HS-27A (cell line): ENCODE measurements at places on chromosomes 6 and 20.

GRCh38 chr20:63081831-63082230 lies 75.1 kb upstream of the BHLHE23 start:
- no peak for DNase-seq

DNA sequence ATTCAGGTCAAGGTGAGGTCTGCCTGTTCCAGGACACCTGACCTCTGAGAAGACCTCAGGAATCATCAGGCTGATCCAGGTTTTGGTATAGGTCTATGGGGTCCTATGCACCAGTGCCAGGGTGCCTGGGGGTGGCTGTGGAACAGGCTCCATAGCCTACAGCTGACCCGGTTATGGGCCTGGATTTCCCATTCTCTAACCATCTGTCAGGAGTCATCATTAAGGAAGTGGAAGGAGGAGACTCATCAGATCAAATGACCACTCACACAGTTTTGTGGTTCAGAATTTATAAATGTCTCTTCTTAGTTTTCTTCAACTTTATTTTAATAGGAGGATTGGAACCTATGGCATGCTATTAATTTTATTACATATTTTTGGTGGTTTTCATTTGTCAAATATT lies 14.8 kb downstream of the PLA2G7 start:
- no peak for DNase-seq

GRCh38 chr6:28347119-28347518 lies 2.6 kb upstream of the ZKSCAN3 start:
- DNase-seq = no peak

DNA sequence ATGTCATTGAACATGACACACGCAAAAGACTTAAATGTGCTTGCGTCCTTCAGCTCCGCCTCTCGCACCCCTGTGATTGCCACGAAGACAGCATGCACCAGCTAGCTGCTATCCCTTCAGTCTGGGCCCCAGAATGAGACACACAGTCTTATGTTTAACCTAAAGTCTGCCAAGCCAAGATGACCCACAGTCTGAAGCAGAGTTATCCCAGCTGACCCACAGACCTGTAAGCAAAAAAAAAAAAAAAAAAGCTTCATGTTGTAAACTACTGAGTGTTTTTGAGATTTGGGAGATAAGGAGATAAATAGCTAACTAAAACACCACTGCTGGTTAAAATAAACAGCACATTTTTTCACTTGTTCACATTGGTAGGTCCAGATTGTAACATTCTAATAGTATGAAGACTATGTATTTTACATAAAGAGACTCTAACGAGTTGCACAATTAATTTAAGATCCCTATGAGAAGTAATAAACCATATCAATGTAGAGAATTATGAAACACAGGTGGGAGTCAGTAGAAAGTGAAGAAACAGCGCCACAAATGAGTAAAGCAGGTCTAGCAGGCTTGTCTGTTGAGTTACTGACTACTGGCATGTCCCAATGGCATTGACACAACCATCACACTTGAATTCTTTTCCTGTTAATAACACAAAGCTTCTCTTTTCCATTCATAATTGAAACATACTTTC lies 47.4 kb upstream of the CCDC28A start:
- no peak for DNase-seq

DNA sequence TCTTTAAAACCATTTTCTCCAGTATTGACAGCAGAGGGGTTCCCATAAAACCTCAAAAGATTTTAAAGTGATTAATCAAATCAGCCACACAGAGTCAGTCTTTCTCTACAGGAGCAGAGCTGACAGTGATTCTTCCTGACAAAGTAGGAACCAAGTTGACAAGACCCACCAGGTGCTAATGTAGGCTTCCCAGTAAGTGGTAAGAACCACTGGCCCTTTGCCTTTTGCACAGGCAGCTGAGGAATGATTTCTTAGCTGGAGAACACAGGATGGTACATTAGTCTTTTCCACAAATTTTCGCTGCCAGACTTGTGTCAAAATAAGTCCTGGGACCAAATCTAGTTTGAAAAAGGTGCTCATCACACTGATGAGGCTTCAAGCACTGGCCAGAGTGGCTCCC lies 95.8 kb downstream of the ARMC2 start:
- DNase-seq = no peak

- DNase-seq = no peak
These were observed 79.0 kb downstream of the ANKEF1 start for GRCh38 chr20:10113746-10114145.

DNA sequence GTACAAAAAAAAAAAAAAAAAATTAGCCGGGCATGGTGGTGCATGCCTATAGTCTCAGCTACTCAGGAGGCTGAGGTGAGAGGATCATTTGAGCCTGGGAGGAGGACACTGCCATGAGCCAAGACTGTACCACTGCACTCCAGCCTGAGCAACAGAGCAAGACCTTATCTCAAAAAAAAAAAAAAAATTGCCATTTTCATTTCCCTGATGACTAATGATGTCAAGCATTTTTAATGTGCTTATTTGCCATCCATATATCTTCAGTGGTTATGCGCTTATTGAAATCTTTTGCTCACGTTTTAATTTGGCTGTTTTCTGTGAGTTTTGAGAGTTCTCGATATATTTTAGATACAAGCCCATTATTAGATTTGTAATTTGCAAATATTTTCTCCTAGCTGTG lies 46.7 kb downstream of the PFDN4 start:
- peak; percentile 22 for DNase-seq

- DNase-seq = no peak
These were observed 1.1 kb downstream of the SAPCD1 start for GRCh38 chr6:31763619-31763940.

GRCh38 chr6:68317366-68317765 lies 317.7 kb upstream of the ADGRB3 start:
- DNase-seq = no peak

DNA sequence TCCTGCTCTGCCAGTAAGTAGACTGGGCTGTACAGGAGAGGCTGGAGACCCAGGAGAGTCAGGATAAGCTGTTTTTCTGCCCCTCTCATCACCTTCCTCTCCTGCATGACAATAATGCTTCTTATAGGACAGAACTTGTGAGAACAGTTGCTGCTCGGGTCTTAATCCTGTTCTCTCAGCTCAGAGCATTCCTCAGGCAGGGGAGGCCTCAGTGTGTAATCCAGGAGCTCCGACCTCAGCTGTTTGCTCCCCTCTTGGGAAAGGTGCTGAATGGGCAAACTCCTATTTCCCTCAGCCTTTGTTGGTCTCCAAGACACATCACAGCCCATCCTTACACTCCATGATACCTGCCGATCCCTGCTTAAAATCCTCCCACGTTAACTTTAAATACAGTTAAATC lies 134.9 kb upstream of the LRFN2 start:
- no peak for DNase-seq

DNA sequence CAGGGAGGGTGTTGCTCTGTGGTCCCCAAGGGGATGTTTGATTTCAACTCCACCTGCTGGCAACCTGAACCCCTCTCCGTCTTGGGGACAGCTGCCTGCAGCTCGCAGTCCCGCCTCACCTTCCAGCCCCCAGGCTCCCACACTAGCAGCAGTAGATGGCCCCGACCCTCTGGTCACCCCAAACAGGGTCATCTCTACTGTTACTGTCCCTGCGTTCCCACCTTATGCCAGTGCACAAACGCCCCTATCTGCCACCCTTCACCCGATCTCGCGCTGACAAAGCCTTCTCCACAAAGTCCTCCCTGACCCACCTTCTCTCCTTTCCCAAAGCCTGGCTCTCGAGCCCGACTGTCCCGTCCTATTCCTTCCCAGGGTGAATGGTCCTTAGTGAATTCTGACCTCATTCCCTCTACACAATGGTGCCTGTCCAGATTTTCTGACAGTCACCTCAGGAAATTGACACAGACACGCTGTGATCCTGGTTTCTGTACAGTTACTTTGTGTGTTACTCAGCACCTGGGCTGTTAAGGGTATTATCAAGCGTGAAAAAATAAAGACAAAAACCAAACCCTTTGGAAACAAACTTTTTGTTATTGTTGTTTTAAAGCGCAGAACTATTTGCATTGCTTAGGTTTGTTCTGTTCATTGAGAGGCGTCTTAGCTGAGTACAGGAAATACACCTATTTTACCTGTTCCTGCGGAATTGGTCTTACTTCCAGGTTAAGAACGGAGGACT lies 728 bp downstream of the FUT9 start:
- no peak for DNase-seq

DNA sequence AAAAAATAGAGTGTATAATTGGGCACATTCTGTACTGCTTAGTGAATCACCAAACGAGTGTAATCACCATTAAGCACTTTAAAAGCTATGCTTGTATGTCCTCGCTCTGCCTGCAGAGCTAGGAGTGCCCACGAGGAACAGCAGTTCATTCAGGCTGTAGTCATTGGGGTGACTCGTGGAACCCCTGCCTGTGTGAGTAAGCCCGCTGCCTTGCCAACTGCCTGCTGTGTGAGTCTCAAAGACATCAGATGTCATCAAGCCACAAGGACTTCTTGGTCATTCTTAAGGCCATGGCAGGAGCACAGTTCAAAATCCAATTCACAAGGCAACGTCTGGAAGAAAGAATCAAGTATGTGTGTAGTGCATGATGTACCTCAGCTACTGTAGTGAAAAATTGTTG lies 60.4 kb downstream of the FOXO3 start:
- DNase-seq = no peak

- no peak for DNase-seq
These were observed 152.1 kb upstream of the RIN2 start for GRCh38 chr20:19605786-19606485.

- DNase-seq = no peak
These were observed 425.3 kb upstream of the BTBD3 start for GRCh38 chr20:11492386-11492785.

GRCh38 chr6:150692604-150693003 lies 92.9 kb downstream of the PLEKHG1 start:
- DNase-seq = no peak

- DNase-seq = no peak
These were observed 36.1 kb downstream of the FGD2 start for GRCh38 chr6:37041521-37041920.

GRCh38 chr6:168122521-168122920 lies 43.5 kb upstream of the FRMD1 start:
- no peak for DNase-seq

DNA sequence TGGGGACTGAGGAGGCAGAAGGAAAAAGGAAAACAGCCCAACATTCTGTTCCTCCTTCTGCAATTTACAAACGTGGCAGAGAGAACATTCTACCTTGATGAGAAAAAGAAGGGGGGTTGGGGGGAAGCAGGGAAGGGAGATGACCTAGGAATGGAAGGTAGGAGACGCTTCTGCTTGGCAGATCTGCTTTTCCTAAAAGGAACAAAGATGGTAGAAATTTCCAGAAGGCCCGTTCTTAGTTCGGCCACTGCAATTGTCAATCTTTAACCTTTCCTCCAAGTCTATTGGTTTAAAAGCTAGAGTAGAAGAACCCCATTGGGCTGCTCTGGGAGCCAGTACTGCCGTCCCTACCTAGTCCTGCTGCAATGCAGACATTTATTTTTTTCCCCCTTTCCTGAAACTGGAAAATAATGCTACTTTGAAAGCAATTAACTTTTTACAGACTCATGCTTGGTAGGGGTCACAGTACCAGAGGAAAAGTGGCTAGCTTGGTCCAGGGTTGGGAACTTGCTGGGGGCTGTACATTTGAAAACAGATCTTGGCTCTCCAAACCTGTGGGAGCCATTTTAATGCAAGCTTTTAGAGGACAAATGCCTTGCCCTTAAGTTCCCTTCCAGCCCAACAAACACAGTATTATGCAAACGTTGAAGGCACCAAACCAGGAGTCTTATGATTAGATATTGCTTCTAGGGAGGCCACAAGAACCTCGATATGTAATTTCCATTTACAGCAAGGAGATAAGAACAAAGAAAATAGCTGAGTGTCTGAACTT lies 2.6 kb downstream of the ZMYND8 start:
- DNase-seq = no peak

- DNase-seq = no peak
These were observed 49.8 kb upstream of the LYRM2 start for GRCh38 chr6:89688328-89688727.

- no peak for DNase-seq
These were observed 1.0 kb downstream of the CCN2 start for GRCh38 chr6:131949909-131950766.

- no peak for DNase-seq
These were observed 23.9 kb downstream of the MAP7 start for GRCh38 chr6:136526196-136526930.

DNA sequence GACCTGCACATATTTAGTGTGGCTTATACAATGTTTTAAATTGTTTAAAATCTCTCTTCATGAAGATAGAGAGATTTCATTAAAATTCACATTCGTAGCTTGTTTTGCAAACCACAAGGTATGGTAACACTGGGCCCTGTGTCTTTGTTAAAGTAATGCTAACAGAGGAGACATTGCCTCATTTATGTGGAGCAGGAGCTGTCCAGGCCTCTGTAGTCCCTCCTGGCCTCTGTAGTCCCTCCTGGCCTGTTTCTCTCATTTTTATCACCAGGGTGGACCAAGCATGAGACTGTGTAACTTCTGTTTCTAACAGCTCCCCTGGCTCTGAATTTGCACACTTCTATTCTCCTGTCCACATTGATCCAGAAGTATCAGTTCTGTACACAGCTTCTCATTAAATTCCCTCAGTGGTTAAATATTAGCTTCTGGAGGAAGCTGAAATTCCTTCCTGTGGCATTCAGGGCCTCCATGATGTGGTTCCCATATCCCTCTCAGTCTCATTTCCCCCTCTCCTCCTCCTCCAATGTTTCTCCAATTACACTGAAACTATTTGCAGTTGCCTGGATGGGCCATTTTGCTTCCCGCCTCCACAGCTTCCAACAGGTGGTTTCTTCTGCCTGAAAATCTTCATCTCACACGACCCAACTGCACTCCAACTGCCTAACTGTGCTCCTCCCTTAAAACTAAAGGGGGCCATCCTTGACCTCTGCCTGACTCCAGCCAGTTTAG lies 340.4 kb downstream of the SYNE1 start:
- DNase-seq = no peak

DNA sequence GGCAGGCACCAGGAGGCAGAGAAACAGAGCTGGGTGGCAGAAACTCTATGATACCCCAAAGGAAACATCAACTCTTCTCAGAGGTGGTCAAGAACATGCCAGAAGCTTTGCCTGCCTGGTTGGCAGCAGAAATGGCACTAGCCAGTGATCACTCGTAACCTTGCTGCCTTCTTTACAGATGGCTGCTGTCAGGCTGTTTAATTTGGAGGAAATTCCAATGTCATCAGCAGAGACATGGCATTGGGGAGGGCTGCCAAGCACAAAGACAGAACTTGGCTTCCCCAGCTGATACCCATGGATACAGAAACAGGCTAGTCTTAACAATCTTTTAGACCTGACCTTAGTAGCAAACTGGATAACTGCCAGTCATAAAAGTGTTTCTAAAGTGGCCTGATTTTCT lies 153.6 kb downstream of the GMPR start:
- no peak for DNase-seq

DNA sequence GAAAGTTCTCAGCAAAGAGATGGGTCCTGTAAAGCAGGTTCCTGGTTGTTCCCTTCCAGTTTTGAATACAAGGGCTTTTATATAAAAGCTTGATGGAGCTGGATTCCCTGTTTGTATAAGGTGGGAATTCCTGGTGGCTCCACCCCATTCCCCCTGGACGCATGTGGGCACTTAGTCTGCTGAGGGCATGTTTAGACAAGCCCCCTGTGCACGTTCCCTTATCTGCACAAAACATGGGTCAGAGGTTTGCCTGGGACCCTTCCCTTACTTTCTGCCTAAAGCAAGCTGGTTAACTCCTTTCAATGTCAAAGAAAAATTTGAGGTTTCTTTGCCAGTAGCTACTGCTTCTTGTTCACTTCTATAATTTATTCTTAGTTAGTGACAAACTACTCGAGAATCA lies 181.1 kb downstream of the BCKDHB start:
- DNase-seq = no peak
